Caki2 (cell line): ENCODE measurements at places on chromosomes 11 and 22. TPM values are rescaled to one million over a fixed set of nuclear protein-coding genes. Genes with fewer than 3 reads are reported as not detected.

The LRRN4CL gene
- total RNA-seq, result not detected in 2 replicates

The BARX2 gene
- 1.8 TPM in 1 of 2 replicates, not detected in the other for total RNA-seq

The DNAJB7 gene
- total RNA-seq, result not detected in 2 replicates

The OR8D1 gene
- not detected in 2 replicates for total RNA-seq

The CPT1B gene
- total RNA-seq, result 0.35 and 10.4 TPM in 2 replicates

The PARVG gene
- total RNA-seq, result not detected in 2 replicates

The OR5AN1 gene
- total RNA-seq, result not detected in 2 replicates

The MS4A7 gene
- not detected in 2 replicates for total RNA-seq

The PATE2 gene
- not detected in 2 replicates for total RNA-seq

The TTLL1 gene
- 7.2 and 13.0 TPM in 2 replicates for total RNA-seq

GRCh38 chr11:119406005-119406404 lies 17.0 kb downstream of the THY1 start:
- DNase-seq, result no peak

- DNase-seq, result no peak
Measured at GRCh38 chr11:120579611-120580031, 68.1 kb downstream of the GRIK4 start.

GRCh38 chr22:30250039-30250565 lies 3.5 kb upstream of the LIF start:
- no peak for DNase-seq

- no peak for DNase-seq
Measured at GRCh38 chr11:72244361-72245262, 636 bp upstream of the PHOX2A start.

- DNase-seq, result no peak
Measured at GRCh38 chr11:64867748-64868462, 10.5 kb downstream of the EHD1 start.

DNA sequence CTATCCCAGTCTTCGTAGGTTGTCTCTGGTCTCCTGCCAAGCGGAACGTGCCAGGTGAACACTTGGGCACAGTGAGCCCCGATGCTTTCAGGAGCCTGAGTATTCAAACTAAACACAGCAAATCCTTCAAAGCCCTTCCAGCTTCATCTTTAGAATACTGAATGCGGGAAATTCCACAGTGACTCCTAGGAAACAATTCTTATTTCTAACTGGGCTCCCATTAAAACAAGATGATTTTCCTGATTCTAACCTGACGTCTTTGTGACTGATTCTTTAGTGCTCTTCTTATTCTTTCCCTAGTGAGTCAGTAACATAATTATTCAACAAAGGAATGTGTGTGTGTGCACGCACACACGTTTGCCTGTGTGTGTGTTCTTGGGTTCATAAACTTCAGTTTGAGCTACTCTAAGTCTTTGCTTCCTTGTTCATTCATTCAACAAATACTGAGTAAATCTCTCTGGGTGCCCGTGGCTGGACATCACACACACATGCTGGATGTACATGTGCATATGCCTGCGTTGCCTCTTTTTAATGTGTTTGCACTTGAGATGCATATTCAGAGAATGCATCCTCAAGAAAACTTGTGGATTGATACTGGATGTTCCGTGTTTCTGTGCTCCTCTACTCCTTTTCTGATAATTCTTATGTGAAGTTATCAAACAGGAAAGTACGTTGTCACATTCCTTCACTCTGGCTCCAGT lies 134.5 kb downstream of the WNT7B start:
- peak; percentile 69 for DNase-seq

- DNase-seq, result no peak
Measured at GRCh38 chr11:93540896-93541553, 2.2 kb downstream of the SMCO4 start.

DNA sequence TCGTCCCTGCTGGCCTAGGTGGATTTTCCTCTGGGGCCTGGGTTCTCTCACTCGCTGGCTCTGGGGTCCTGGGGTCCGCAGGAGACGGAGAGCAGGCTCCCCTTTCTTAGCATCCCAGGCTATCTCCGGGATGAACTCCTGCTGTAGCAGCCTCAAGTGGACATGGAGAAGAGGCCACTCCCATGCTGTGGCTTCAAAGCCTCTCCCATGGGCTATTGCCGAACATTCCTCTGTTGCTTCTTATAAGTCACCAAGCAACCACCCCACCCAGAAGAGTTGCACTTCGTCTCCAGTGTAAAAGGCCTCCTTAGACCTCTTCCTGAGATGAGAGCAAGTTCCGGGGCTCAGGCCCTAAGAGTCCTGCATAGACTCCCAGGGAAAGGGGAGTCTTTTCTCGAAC lies 124.0 kb upstream of the RCN1 start:
- DNase-seq, result no peak

DNA sequence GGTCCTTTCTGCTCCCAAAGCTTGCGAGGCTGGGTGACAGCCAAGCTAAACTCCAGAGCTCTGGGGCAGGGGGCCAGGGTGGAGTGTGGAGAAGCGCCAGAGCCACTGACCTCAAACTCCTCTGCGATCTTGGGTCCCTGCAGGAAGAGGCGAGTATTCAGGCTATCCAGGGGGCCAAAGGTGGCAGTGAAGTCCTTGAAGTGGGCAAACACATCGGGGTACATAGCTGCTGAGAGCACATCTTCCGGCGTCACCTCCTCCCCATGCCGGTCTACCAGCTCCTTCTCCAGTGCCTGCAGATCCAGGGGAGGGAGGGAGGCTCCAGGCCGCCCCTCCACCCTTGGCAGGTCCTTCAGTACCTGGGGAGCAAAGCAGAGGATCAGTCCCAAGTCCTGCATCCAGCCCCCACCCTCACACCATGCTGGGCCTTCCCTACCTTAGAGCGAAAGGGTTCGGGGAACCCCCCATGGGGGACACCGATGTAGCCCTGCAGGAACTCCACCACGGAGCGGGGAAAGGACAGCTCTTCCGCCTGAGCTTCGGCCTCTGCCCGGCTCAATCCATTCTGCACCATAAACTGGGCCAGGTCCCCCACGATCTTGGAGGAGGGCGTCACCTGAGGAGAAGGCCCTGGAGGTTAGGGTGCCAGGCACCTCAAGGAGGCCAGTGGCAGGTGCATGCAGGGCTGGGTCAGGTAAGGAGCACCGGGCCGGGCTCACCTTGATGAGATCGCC lies 6.4 kb downstream of the RCE1 start:
- no peak for DNase-seq

DNA sequence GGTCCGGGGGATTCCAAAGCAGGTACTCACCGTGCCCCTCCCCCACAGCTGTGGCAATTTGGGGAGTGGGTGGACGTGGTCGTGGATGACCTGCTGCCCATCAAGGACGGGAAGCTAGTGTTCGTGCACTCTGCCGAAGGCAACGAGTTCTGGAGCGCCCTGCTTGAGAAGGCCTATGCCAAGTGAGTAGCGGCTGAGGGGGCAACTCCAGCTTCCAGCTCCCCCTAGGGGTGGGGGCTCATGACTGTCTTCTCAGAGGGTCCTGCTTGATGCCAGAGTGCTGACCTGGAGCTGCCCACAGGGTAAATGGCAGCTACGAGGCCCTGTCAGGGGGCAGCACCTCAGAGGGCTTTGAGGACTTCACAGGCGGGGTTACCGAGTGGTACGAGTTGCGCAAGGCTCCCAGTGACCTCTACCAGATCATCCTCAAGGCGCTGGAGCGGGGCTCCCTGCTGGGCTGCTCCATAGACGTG lies 4.2 kb downstream of the CAPN1 start:
- no peak for DNase-seq

DNA sequence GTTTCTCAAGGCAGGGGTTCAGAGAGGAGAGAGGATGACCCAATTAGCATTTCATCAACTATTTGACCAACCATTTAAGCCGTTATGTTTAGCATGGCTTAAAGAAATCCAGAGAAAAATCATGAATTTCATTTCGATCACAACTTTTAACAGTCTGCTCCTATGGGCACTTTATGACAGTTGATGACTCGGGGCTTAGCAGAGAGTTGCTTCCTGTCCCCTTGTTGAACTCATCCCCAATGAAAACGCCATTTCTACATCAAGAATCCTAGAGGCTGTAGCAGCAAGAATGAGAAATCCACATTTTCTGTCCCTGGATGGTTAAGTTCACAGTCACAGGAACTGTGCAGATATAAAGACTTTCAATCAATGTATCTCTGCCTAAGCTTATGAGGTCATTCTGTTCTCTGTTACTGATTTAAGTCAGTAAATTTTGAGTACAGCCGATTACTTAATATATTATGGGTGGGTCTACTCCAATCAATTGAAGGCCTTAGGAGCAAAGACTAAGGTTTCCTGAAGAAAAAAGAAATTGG lies 81.1 kb downstream of the BDNF start:
- no peak for DNase-seq

DNA sequence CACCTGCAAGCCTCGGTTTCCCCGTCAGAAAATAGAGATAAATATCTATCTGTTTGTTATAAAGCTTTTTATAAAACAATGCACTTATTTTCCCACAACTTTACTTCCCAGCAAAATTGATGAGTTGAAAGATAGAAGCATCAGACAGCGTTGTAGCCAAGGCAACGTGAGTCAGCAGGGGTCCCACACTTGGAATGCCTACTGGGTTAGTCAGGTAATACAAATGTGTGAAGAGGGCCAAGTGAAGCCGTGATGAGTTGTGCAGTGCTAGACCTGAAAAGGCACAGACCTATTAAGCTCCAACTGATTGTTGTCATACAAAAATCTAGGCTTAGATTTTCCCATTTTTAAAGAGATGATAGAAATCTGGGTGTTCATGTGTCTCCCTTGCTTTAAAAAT lies 118.7 kb downstream of the PGR start:
- no peak for DNase-seq

DNA sequence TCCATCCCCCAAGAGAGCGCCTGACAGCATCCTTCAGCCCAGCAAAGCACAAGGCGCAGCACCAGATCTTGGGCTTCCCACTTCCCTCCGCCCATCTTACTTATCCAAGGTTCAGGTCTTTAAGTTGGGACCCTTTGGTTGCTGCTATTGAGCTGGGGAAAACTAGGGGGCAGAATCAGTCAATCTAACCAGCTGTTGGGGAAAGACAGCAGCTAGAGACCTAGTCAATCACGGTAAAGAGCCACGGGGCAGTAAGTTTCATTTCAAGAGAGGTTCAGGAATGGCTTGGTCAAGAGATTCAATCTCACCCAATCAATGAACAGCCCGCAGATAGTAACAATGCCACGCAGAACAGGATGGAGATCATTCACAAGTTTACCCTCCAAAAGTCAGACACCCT lies 1.7 kb downstream of the ABTB2 start:
- no peak for DNase-seq

- no peak for DNase-seq
Measured at GRCh38 chr22:40050258-40050657, 55.5 kb downstream of the FAM83F start.

DNA sequence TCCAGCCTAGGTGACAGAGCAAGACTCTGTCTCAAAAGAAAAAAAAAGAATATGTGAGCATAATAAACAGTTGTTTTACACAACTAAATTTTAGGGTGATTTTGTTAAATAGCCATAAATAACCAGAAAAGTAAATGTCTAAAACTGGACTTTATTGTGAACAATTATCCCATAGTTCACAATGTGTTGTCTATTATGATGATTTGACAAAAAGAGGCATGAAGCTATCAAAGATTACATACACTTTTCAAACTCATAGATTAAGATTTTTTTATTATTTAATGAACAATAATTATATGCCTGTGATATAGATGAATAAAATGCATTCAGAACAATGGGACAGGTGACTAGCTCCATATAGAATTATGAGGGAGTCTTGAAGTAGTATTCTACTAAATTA lies 27.0 kb upstream of the MTMR2 start:
- no peak for DNase-seq

DNA sequence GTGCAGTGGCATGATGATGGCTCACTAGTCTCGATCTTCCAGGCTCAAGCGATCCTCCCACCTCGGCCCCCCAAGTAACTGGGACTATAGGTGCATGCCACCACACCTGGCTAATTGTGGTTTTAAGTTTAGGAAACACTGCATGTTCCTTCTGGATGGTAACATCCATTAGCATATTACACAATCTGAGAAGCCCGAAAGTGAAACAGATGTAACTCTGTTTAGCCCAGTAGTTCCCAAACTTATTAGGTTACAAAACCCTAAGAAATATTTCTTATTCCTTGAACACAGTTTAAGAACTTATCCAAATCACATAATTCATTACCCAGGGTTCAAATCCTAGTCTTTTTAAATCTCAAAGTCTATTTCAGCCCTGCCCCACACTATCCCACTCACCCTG lies 28.3 kb downstream of the POLDIP3 start:
- no peak for DNase-seq

DNA sequence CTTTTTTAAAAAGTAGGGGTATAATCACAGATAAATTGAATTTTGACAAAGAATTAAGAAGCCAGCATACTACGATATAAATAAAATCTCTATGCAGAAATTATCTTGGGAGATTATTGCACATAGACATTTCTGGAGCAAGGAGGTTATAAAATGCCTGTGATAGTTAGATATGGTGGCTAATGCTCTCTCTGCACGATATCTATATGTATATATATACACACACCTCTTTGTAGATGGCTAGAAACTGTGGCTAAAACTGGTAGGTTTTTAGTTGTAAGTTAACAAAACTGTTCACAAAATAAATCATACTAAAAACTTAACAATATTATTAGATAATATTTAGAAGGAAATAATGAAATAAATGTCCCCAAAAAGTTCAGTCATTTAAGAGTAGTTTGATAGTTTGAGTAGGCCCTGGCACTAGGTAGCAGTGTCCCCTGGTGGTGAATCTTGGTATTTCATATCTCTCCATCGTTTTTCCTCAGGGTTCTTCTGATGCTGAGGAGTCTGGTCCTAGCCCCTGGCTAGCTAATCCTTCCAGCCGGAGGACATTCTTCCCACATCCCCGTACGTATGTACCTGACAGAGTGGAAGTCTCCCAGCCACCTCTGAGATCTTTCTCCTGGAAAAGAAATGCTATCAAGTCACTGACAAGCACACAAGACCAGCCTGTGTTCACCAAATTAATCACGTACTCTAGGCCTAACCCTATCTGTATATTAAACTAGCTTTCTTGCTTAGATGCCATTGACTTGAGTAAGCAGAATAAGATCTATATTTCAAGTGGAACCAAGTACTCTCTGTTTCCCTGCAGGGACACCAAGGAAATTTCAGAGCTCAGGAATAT lies 32.2 kb downstream of the ART5 start:
- peak; percentile 31 for DNase-seq

- DNase-seq, result no peak
Measured at GRCh38 chr22:32964411-32965057, 93.6 kb downstream of the SYN3 start.

- no peak for DNase-seq
Measured at GRCh38 chr11:125941619-125942611, 3.9 kb upstream of the VSIG10L2 start.

DNA sequence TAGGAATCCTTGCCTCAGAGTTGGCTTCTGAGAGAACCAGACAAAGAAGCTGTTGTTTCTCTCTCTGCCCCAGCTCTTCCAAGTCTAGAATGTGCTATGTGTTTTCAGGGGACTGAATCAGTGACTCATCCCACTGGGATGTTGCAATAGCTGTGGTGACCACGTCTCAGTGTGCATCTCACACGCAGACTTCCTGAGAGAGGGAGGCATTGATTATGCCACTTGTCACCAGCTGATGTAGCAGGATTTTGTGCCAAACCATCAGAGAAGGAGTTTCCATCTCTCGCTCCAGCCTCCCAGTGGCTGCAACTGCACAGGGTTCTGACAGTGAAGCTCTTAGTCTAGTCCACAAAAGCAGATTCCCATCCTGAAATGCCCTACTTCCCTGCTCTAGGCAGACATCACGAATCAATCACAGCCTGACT lies 455.8 kb downstream of the MIAT start:
- peak; percentile 98 for DNase-seq
